ENCODE measurements at places on chromosomes 16 and 17.
A peak's percentile ranks its signal among the peaks of the same experiment; 100 is the strongest.

DNA sequence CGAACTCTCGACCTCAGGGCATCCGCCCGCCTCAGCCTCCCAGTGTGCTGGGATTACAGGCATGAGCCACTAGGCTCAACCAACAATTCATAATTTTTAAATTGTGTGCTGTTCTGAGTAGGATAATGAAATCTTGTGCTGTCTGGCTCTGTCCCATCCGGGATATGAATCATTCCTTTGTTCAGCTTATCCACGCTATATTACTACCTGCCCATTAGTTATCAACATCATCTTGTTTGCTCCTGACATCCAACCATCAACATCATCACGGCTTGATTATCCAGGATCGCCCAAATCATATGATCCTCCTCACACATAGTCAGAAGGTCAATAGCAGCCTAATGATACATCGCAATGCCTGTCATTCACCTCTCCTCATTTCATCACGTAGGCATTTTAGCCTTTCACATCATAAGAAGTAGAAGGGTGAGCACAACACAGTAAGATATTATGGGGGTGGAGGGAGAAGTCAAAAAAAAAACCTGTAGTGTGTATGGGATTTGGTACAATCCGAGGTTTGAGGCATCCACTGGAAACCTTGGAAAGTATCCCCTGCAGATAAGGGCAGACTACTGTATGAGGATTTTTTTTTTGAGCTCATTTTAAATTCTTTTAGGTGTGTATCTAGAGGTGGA lies 77.0 kb upstream of the SIAH1 start:
- DNase-seq = no peak

DNA sequence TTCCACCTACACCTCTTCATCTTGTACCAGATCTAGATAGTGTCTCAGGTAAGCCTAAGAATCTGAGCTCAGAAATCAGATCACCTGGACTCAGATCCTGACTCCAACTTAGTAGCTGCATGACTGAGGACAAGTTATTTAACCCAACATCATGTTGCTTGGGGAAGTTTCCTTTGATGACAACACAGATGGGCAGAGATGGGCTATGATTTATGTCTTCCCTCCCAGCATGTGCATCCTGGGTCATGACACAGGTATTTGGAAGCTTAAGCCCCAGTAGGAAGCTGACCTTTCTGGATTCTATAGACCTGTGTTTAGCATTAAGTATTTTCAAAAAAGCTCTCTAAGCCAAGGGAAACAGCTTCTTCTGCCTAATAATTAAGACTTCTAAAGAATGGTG lies 12.4 kb upstream of the HEATR6 start:
- no peak for DNase-seq

DNA sequence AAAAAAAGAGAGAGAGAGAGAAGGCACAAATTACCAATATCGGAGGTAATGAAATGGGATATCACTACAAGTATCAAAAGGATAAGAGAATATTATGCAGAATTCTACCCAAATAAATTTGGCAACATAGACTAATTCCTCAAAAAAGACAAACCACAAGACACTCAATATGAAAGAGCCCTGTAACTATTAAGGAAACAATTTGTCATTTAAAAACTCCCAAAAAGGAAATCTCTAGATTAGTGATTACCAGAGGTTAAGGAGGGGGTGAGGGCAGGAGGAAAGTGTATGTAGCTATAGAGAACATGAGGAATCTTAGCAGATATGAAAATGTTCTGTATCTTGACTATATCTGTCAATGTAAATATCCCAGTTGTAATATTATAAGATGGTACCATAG lies 54.0 kb downstream of the CFDP1 start:
- DNase-seq = peak; percentile 71

DNA sequence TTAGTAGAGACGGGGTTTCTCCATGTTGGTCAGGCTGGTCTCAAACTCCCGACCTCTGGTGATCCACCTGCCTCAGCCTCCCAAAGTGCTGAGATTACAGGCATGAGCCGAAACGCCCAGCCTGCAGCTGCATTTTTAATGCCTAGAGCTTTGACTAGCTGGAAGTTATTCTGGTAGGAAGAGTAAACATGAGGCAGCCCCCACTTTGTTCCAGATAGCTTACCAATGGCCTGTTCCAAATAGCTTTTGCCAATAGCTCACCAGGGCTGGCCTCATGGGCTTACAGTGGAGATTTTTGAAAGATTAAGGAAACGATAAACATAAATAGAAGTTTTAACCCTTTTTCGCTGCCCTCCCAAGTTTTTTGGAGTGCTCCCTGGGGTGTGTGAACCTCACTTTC lies 9.8 kb downstream of the TRPV2 start:
- DNase-seq = no peak

- DNase-seq = peak; percentile 28
Observed at GRCh38 chr16:29809850-29810698, 1.9 kb upstream of the PRRT2 start.

Data from MV-4-11 (cell line).